ENCODE measurements at places on chromosomes 5 and 9.

DNA sequence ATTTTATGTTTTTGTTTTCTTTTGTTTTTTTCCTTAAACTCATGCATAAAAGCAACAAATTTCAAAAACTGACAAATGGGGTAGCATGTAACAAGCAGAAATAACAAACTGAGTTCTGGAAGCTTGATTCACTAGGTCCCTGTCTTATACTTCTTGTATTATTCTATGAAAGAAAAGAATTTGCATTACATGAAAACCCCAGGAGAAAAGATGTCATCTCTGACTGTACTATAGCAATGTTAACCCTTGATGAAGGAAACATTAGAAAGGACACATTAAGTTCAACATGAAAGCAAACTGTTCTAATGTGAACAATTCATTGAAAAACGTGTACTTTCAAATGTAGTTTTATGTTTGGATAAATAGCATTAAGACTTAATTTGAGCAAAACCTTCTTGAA lies 9.2 kb downstream of the RAB14 start:
- no peak for DNase-seq

GRCh38 chr9:28456861-28457260 lies 883.6 kb upstream of the C9orf72 start:
- no peak for DNase-seq

GRCh38 chr9:133142684-133143622 lies 20.8 kb downstream of the GBGT1 start:
- DNase-seq: no peak

DNA sequence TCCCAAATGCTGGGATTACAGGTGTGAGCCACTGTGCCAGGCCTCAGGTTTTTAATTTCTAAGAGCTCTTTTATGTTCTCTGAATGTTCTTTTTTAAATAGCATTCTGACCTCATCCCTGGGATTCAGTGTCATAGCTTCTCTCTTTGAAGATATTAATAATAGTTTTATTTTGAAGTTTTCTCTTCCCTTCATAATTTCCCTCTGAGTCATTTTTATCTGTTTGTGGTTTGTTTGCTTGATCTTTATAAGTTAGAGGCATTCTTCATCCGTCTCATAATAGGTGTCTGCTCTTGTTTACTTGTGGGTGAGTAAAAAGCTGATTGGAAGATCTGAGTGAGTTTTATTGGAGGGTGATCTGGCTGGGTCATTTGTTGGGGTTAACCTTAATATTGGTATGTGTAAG lies 12.5 kb upstream of the MAMDC2 start:
- no peak for DNase-seq

GRCh38 chr9:98708933-98709911 lies at the start of gene GABBR2:
Gene GABBR2 (minus strand): TSS chr9:98708935. CDS start chr9:98708737, 198 bp downstream.
- DNase-seq: no peak

DNA sequence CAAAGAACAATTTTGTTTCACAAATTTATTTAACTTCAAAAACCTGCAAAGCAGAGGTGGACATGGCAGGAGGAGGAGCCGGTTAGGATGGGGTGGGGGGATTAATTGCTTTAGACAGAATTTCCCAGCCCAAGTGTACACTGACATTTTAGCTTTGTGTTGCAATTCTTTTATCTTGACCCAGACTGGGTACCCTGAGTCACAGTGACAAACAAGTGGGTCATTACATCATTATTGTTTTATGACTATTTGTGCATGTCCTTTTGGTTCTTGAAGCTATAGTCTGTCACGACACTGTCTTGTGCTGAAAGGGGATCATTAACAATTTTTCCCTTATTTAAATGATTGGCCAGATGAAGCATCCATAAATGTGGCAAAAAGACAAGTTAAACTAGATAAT lies 84.5 kb upstream of the VCAN start:
- no peak for DNase-seq

GRCh38 chr5:91403438-91403837 lies 20.3 kb upstream of the ARRDC3 start:
- no peak for DNase-seq

- no peak for DNase-seq
Observed at GRCh38 chr5:1836891-1837880, 36.0 kb downstream of the NDUFS6 start.

DNA sequence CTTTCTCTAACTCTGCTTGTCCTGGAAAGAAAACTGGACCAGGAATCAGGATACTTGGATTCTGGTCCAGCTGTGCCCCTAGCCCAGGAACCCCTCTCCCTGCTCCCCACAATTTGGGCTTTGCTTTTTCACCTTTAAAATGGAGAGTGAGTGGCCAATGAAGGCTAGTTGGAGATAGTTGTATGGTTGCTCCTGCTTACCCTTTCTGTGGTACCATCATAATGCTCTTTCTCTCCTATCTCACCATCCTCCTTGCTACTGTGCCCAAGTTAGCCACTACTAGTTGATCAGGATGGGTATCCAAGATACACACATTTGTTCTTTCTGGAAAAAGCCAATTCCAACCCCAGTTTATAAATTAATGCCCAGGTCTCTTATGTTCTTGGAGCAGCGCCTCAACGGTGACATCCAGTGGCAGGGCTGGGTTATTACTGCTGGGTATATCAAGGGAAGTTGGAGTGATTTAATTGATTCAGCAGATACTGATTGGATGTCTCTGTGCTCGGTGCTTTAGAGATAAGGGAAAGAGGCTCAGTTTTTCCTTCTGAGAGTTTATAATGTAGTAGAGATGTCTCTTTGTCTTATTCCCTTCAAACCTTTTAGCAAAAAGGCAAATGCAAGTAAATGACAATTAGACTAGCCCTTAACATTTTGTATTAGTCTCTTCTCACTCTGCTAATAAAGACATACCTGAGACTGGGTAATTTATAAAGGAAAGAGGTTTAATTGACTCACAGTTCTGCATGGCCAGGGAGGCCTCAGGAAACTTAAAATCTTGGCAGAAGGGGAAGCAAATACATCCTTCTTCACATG lies 38.5 kb downstream of the FAXDC2 start:
- no peak for DNase-seq

All from brain pericyte (primary cell).